ENCODE measurements at places on chromosomes 13 and 19. TPM values are rescaled to one million over a fixed set of nuclear protein-coding genes. Genes with fewer than 3 reads are reported as not detected.

SH2D3A gene
- total RNA-seq = 0.32 TPM

CYP4F8 gene
- total RNA-seq = not detected

RASIP1 gene
- total RNA-seq = 78.2 TPM

RPS28 gene
- 425 TPM for total RNA-seq

C1QTNF9B gene
- total RNA-seq = not detected

MBD3L5 gene
- not detected for total RNA-seq

KLK4 gene
- total RNA-seq = not detected

CACNG8 gene
- total RNA-seq = 0.19 TPM

FPR3 gene
- total RNA-seq = not detected

Measured in bladder microvascular endothelial cell (primary cell).